H7 (cell line): ENCODE measurements at places on chromosomes 6 and 20.

DNA sequence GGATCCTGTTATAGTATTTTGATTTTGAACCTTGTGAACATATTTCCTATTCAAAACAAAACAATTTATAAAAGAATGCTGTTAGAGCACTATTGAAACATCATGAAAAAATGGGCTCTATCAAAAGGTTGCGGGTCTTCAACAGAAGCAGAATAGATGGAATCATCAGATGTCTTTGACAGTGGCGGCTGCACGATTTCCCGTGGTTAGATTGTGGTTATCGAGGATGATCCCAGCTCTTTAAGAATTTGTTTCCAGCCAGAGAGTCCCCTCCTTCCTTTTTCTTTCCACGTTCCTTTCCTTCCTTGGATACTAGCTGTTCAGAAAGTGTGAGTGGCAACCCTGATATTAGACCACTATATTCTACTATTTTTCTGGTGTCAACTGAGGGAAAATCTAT is 163.4 kb downstream of the FARS2 start:
- DNase-seq: no peak

DNA sequence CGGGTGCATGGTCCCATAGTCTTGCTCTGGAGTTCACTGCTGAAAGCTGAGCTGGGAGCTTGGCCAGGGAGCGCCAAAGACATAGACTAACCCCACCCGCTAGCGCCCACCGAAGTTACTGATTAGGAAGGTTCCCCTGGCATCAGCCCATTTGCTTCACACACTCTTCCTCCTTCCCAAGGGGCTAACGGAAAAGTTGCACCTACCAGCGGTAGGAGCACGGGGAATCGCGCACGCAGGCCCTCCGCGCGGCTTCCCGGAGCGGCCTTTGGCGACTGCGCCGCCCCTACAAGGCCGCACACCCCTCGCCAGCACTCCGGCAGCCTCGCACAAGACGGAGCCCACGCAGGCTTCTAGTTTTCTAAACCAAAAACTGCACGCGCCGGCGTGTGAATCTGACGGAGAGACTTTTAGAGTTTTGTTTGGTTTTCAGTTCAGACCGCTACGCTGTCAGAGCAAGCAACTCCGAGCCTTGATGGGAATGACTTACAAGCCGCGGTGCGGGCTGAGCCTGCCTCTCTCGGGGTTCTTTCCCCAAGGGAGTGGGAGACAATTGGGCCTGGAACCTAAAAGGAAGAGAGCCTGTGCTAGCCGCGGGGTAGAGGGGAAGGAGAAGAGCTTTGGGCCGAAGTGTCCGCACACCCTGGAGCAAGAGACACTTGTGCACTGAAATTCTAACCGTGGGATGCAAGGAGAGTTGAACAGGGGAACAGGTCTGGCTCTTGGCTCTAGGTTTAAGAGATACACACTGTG is 891 bp upstream of the POU3F2 start:
- peak; percentile 81 for DNase-seq

DNA sequence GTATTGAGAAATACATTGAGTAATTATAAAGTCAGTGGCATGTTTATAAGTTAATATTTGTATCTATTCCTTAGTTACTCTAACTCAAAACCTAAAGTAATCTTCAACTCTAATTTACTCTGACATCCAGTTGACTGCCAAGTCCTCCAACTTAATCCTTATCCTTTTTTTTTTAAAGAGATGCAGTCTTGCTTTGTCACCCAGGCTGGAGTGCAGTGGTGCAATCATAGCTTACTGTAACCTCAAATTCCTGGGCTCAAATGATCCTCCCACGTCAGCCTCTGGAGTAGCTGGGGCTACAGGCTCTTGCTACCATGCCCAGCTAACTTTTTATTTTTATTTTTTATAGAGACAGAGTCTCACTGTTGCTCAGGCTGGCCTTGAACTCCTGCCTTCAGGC is 24.4 kb downstream of the PTPN1 start:
- no peak for DNase-seq

- DNase-seq: peak; percentile 87
Observed at GRCh38 chr20:64065974-64066343, 3.0 kb downstream of the TCEA2 start.

DNA sequence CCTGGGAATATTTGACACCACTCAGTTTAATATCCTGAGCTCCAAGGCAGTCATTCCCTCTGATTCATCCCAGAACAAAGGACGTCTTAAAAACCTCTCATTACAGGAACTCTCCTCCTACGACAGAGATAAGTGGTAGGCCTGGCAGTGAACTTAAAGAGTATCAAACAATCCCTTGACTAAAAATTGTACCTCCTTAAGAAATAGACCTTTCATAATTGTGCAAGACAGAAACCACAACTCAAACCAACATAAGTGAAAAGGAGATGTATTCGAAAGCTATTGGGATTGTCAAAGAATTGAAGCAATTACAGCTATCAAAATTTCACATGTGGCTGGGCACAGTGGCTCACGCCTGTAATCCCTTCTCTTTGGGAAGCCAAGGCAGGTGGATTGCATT is 19.1 kb upstream of the BNIP5 start:
- no peak for DNase-seq

GRCh38 chr6:170423030-170423429 is 116.5 kb downstream of the FAM120B start:
- DNase-seq: peak; percentile 91

DNA sequence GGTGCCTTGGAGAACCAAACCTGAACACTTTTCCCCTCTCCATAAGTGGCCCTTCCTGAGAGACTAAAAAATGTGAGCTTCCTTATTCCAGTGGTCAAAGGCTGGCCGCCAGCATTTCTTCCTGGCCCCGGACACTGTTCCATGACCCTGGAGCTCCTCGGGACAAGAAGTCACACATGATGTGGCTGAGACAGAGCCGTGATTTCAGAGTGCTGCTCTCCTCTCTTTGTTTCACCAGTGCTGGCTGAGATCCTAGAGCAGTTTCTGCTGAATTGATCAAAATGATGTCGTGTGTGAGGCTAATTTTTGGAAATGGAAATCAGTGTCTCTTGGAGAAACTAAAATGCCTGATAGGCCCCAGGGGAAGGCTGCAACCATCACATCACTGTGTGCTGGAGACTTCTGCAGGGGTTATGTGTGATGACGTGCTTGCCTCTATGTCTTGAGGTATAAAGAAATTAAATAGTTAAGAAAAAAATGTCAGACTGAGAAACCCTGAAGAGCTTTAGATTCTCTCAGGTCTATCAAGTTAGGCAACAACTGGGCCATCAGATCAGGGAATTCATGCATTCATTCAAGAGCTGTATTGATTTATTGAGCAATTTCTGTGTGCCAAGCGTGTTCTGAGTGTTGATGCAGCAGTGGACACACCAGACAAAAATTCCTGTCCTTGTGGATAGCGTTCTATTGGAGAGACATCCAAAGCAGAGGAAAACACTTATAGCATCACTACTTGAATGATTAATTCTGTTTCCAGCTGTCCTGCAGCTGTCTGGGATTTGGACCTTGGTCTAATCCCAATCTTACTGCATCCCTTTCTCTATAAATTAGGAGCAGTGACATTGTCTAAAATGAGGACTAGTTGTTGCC is 72.7 kb upstream of the CCN6 start:
- no peak for DNase-seq

GRCh38 chr6:86825436-86825835 is 111.9 kb upstream of the HTR1E start:
- DNase-seq: no peak
